ENCODE measurements at places on chromosomes 12 and 14.

DNA sequence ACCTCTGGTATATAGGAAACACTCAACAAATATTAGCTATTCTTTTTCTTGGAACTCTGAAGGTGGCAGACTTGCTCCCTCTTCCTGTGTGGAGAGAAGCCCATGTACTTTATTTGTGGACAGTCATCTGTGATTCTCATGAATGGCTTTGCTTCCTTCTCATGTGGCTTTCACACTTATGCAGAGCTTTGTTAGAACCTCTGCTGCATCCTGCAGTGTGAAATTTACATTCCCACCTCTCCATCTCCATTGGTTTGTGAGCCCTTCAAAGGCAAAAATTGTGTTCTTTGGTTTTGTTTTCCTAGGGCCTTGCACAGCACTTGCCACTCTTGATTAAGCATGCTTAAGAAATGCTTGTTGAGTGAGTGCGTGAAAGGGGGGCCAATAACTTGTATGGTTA, 51.9 kb downstream of the BICD1 start:
- DNase-seq = no peak

GRCh38 chr12:114140576-114140975, 174.5 kb upstream of the RBM19 start:
- DNase-seq = no peak

DNA sequence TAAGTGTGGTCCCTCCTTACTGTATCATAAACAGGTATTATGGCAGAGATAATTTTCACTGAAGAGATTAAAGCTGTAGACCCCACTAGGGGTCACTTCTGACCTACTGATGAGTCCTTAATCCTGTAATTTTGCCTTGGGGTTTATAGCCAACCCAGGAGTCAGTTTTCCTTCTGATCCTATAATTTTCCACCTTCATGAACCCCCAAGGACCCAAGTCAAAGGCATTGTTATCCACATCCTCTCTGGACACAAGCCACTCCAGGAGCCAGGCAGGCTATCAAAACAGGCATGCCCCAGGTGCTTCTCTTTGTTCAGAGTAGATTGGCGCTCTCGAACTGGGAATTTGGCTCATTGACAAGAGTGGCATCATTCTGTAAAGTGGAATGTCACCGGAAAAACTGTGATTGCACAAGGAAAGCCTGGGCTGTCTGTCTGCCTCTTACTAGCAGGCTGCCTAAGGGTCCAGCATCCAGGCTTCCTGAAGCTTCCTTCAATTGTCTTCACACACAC, 1523.2 kb upstream of the FLRT2 start:
- no peak for DNase-seq

DNA sequence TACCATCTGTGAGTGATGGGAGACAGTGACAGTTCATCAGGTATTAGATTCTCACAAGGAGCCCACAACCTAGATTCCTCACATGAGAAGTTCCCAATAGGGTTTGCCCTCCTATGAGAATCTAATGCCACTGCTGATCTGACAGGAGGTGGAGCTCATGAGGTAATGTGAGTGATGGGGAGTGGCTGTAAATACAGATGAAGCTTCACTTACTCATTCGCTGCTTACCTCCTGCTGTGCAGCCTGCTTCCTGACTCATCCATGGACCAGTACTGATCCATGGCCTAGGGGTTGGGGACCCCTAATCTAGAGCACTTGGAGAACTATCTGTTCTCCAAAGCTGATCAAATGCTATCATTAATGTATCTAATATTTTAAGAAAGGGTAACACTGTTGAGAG, 17.7 kb downstream of the CLEC2D start:
- DNase-seq = no peak

DNA sequence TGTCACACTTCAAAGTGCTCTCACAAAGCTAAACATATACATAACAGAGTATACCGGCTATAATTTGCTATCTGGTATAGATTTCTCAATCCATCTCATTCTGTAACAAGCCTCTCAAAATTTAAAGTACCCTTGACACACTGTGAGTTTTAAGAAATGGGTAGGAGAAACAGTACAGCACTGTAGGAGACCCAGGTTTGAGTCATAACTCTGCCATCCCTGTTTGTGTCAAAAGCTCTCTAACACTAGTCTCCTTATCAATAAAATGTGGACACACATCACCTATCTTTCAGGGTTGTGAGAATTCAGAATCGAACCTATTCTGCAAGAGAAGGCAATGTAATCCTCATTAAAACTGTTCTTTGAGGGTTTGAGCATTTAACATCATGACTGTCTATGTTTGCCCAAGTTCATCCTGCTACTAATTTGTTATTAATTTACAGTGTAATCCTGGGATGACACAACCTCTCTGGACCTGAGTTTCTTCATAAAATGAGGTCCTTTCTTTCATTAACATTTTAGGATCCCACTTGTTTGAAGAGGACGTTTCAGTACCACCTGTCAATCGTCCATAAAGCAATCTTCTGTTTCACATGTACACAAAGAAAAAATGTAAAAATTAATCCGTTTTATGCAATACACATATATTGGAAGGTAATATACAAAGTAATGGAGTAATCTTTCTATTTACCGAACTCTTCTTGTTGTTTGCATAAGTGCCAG, 12.1 kb downstream of the SPTSSA start:
- DNase-seq = no peak

- no peak for DNase-seq
These were observed 60.6 kb downstream of the MYRFL start for GRCh38 chr12:69885658-69886057.

All from activated CD8-positive, alpha-beta memory T cell treated with anti-CD3 and anti-CD28 coated beads, Interleukin-2, amount 10 ng/mL, durations not matched to agents 7 days and 5 days (primary cell).